Motor neuron (in vitro differentiated cells): ENCODE measurements at places on chromosomes 13 and 19. TPM values are rescaled to one million over a fixed set of nuclear protein-coding genes. Genes with fewer than 3 reads are reported as not detected.

Gene SIGLEC5
- not detected in 2 replicates for total RNA-seq

Gene ATP8B3
- total RNA-seq, result 2.3 and 4.1 TPM in 2 replicates

Gene ELSPBP1
- not detected in 2 replicates for total RNA-seq

Gene CEACAM4
- total RNA-seq, result 0.57 TPM in 1 of 2 replicates, not detected in the other

Gene CDX2
- 0.38 and 0.49 TPM in 2 replicates for total RNA-seq

Gene SH2D3A
- total RNA-seq, result 1.6 and 3.1 TPM in 2 replicates

Gene XRCC1
- total RNA-seq, result 30.8 and 33.2 TPM in 2 replicates

Gene ZNF432
- total RNA-seq, result 10.6 and 11.2 TPM in 2 replicates

Gene ARHGEF1
- 60.4 and 64.9 TPM in 2 replicates for total RNA-seq

Gene LILRA1
- not detected in 2 replicates for total RNA-seq

Gene DIRAS1
- 0.85 and 3.7 TPM in 2 replicates for total RNA-seq

Gene NLRP5
- 0.10 TPM in 1 of 2 replicates, not detected in the other for total RNA-seq

Gene TGFB1
- total RNA-seq, result 0.97 and 1.7 TPM in 2 replicates

Gene MRPL54
- total RNA-seq, result 93.0 and 106 TPM in 2 replicates

Gene ATXN8OS
- total RNA-seq, result 0.96 TPM in 1 of 2 replicates, not detected in the other

Gene CGB3
- not detected in 2 replicates for total RNA-seq

Gene PRTN3
- 0.37 TPM in 1 of 2 replicates, not detected in the other for total RNA-seq

Gene NFIC
- 69.7 and 77.5 TPM in 2 replicates for total RNA-seq

Gene APOC4
- total RNA-seq, result not detected in 2 replicates

Gene SRRM5
- 1.5 and 2.2 TPM in 2 replicates for total RNA-seq

Gene TSC22D1
- 171 and 177 TPM in 2 replicates for total RNA-seq

Gene ZNF575
- 0.71 and 1.1 TPM in 2 replicates for total RNA-seq

Gene TTC9B
- 22.3 and 25.6 TPM in 2 replicates for total RNA-seq

Gene RRAS
- total RNA-seq, result 13.4 and 21.2 TPM in 2 replicates

Gene CEACAM16
- total RNA-seq, result not detected in 2 replicates

Gene ZNF8
- 11.0 and 11.2 TPM in 2 replicates for total RNA-seq

Gene DAND5
- total RNA-seq, result 0.47 and 0.53 TPM in 2 replicates

Gene KLK15
- 0.18 and 0.29 TPM in 2 replicates for total RNA-seq

Gene ZNF723
- not detected in 2 replicates for total RNA-seq

Gene GJA3
- total RNA-seq, result 0.05 TPM in 1 of 2 replicates, not detected in the other

Gene AXL
- 0.55 and 0.67 TPM in 2 replicates for total RNA-seq

Gene LRFN3
- 6.7 and 11.7 TPM in 2 replicates for total RNA-seq

Gene TMC4
- total RNA-seq, result 0.92 TPM in 2 replicates

Gene DENND1C
- total RNA-seq, result 1.1 and 1.9 TPM in 2 replicates

Gene IFT88
- total RNA-seq, result 14.5 and 15.5 TPM in 2 replicates

Gene SPC24
- 1.5 and 1.8 TPM in 2 replicates for total RNA-seq
